NCI-H748 treated with DMSO at 0.1 percent for 48 hours (cell line): ENCODE measurements at places on chromosomes 16 and 17.
A peak's percentile ranks its signal among the peaks of the same experiment; 100 is the strongest.

GRCh38 chr17:31524926-31525800, 133.7 kb downstream of the RAB11FIP4 start:
- DNase-seq = peak; percentile 12

DNA sequence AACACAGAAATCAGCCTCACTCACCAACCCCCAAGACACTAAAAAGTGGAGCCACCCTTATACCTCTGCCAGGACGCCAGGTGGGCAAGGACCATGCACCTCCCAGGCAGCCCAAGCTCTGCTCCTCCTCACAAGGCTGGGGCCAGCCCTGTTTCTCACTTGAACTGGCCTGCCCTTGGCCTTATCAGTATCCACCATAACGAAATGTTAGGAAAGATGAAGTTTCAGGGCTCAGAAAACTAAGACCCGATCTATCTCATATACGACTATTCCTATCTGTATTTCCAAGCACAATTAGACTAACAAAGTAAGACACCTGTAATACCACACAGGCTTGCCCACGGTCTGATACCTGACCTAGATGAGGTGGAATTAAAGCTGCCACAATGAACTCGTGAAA, 6.9 kb downstream of the FBXO31 start:
- no peak for DNase-seq

DNA sequence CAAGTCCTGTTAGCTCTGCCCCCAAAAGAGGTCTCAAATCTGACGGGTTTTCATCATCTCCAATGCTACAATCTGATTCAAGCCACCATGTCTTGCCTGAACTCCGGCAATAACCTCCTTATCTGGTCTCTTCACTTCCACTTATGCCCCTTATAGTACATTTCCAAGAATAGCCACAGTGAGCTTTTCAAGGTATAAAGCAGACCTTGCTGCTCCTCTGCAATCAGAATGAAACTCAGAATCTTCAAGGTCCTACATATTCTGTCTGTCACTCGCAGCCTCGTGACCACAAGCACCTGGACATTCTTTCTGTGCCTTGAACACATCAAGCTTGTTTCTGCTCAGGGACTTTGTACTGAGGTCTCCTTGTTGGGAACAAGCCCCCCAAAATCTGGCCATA, 84.7 kb downstream of the YPEL2 start:
- DNase-seq = no peak

GRCh38 chr16:48084826-48085225, 71.0 kb downstream of the ABCC12 start:
- DNase-seq = no peak

- no peak for DNase-seq
Measured at GRCh38 chr17:58236394-58236793, 2.0 kb upstream of the LPO start.

DNA sequence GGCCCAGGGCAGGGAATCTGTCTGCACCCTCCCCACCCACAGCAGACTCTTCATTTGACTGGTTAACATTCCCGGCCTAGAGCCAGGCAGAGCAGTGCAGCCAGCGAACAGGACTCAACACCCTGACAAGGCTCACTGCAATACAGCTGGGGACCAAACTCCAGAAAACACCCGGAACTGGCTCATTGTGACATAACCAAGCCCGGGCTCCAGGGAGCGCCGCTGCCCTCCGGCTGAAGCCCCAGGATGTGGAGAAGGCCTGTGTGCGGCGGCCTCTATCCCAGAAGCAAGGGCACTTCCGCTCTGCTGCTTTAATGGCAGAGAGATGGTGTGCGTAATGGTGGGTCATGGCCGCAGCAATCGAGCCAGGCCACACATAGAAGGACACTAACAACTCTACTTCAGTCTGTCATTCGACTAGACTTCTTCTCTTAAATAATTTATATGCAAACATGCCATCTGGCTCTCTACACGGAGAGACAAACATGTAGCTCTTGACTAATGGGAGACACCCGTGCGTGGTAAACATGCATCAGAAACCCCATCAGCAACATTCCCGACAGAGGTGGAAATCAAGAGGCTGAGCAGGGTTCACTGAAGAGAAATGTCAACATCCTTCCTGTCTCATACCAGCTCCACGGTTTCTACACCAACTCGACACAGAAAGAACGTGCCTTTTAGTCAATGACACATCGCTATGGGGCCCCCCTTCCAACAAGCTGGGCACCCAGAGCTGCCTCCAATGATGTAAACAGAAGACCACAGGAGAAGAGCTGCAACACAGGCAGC, 18.0 kb downstream of the KLHDC4 start:
- no peak for DNase-seq

DNA sequence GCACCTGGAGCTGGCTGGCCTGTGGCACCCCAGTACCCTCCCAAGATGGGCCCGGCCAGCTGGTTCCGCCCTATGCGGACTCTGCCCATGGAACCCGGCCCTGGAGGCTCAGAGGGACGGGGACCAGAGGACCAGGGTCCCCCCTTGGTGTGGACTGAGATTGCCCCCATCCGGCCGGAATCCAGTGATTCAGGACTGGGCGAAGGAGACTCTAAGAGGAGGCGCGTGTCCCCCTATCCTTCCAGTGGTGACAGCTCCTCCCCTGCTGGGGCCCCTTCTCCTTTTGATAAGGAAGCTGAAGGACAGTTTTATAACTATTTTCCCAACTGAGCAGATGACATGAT, 12.0 kb downstream of the TBX21 start:
- no peak for DNase-seq

DNA sequence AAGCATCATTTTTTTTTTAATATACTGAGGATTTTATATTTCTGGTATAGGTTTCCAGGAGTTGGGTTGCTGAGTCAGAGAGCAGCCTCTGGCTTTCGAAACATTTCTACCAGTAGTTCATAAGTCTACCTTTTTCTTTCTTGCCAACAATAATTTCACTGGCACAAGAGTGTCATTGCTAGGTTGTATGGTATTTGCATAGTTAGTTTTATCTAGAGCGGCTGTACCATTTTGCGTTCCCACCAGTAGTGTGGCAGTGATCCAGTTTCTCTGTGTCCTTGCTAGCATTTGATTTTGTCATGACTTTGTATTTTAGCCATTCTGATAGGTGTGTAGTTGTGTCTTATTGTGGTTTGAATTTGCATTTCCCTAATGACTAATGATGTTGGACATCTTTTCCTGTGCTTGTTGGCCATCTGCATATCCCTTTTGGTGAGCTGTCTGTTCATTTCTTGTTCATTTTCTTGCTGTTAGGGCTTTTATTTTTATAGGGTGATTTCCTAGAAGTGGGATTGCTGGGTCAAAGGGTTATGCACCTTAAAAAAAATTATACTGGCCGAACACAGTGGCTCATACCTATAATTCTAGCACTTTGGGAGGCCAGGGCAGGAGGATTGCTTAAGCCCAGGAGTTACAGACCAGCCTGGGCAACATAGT, 39.9 kb downstream of the SNX29 start:
- DNase-seq = no peak

DNA sequence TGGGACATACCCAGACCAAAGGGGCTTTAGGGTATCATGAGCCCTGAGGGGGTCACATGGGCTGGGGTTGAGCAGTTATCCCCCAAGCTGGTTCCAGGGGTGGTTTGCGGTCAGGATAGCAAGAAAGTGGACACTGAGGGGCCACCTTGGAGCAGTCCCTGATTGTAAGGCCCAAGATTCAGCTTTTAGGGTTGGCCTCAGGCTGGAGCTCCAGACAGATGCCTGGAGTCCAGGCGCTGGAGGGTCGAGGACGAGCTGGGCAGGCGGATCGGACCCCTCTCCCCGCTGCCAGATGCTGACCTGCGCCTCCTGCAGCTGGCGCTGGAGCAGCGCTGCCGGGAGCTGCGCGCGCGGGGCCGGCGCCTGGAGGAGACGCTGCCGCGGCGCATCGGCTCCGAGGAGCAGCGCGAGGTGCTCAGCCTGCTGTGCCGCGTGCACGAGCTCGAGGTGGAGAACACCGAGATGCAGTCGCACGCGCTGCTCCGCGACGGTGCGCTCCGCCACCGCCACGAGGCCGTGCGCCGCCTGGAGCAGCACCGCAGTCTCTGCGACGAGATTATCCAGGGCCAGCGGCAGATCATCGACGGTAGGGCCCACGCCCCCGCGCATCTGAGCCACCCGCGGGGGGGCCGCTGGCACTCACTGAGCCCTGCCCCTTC, 10.0 kb downstream of the BTBD17 start:
- no peak for DNase-seq

- no peak for DNase-seq
Measured at GRCh38 chr16:68892898-68893297, 49.6 kb downstream of the TANGO6 start.

- no peak for DNase-seq
Measured at GRCh38 chr16:10376229-10376628, 9.6 kb upstream of the ATF7IP2 start.

GRCh38 chr17:79969906-79970305, 65.8 kb downstream of the TBC1D16 start:
- DNase-seq = no peak

DNA sequence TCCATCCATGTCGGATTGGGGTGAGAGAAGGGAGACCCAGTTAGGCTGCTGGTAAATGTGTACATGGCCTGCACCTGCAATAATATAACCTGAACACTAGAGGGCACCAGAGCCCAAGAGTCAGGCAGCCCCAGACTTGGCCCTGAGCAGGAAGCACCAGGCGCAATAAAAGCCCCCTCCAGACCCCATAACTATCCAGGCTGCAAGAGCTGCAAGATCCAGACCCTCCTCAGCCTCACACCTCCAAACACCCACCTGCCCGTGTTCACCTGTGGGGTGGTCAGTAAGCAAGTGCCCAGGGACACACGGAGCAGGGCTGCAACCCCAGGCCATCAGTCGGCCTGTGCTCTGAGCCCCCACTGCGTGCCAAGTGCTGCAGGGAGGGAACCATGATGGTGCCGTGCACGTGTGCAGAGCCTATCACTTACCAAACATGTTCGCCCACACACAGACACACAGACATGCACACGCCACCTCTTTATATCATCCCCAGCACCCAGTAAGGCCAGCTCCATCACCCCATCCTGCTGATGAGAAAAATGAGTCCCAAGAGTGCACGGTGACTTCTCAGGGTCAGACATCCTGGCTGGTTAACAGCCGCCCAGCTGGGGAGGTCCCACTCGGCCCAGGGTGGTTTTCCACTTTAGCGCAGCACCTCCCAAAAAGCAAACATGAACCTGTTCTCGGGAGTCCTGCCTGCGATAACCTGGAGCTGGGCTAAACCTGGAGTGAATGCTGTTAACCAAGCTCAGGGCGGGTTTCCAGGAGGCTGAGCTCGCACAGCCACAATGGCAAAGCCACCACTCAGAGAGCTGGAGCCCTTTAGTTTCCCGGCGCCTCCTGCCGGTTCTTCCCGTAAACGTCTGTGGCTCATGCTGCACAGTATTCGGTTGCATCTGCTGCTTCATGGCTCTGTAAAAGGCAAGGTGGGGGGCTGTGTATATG, 439.8 kb downstream of the SOX9 start:
- peak; percentile 77 for DNase-seq

DNA sequence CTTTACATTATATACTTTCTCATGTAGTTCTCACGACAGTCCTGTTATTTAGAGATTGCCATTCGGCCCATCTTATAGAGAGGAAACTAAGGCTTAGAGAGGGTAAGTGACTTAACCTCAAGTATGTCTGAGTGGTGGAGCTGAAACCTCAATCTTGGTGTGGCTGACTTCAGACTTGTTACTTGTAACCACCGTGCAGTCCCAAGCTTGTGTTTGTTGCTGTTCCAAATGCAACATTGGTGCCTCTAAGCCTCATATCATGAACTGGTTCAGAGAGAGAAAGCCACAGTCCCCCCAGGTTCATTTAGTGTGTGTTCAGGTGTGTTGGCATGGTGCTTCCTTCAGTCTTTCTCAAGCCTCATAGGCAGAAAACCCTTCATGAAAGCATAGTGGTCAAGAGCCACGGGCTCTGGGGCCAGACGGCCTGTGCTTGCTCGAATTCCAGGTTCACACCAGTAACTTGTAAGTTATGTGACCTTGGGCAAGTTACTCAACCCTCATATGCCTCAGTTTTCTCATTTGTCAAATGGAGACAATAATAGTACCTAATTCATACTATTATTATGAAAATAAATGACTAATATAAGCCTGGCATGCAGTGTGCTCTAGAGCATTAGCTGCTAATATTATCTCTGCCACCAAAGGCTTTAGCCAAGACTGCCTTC, 39.9 kb downstream of the CDH1 start:
- DNase-seq = no peak

DNA sequence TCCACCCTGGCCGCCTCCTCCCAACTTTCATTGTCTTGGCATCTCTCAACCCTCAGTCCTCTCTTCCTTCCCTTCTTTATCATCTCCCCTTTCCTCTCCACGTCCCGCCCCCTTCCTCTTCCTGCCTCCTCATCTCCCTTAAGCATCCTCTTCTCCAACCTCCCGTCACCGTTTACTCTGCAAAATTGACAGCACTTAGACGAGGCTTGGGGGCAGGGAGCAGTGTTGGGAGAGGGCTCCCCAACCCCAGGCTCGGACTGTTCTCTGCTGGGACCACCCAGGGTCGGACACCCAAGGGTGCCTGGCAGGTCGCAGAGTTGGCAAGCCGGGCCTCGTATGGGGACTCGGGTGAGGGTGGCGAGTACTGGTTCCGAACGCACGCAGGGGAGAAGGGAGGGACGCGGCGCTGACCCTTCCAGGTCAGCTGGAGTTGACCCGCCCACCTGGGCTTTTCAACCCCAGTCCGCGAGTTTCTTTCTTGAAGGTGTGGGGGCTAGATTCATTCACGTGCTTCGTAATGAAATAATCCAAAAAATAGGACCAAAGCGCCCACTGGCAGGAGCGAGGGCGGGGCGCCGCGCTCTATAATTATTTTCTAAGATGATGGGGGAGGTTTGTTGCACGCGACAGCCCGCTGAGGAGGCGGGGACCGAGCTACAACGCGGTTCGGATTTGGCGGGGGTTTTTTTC, 775 bp upstream of the PAGR1 start:
- no peak for DNase-seq

DNA sequence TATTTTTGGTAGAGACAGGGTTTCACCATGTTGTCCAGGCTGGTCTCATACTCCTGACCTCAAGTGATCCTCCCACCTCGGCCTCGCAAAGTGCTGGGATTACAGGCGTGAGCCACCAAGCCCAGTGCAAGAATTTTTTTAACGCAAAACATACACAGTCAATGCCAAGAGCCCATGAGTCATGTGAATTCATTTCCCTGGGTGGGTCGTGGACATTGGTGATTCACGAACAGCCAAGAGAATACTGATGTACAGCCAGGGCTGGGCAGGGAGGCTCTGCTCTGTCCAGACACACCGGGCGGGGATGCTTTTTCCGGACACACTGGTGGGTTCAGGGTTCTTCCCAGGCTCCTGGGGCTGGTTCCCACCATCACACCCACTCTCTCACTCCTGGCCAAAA, 17.7 kb downstream of the SLC38A8 start:
- DNase-seq = no peak

GRCh38 chr16:11386791-11387546, 41.7 kb downstream of the RMI2 start:
- no peak for DNase-seq

- no peak for DNase-seq
Measured at GRCh38 chr16:6232056-6232455, 1100.6 kb upstream of the RBFOX1 start.

- DNase-seq = no peak
Measured at GRCh38 chr16:82603784-82604411, 22.9 kb upstream of the CDH13 start.
